CD4-positive, alpha-beta T cell treated with Interleukin-10 for 1 hour (primary cell): ENCODE measurements at places on chromosomes 3 and 15.

DNA sequence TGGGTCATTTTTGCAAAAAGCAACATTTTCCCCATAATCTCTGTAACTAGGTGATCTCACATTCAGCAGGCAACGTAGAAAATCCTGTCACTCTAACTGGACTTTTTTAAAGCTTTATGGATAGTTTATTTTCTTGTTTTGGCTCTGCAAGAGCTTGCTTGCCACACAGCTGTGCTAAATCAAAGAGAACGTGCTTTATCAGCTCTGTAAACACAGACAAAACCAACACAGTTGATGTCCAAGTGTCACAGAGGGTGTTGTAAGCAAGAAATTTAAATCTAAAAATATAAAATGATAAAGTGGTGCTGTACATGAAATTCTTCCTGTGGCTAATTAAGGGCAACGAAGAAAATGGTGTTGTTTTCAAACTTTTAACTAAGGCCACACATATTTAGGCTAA, 97.5 kb upstream of the STAC start:
- no peak for DNase-seq

- DNase-seq: no peak
These were observed 171.0 kb downstream of the CTNNB1 start for GRCh38 chr3:41370307-41370706.

DNA sequence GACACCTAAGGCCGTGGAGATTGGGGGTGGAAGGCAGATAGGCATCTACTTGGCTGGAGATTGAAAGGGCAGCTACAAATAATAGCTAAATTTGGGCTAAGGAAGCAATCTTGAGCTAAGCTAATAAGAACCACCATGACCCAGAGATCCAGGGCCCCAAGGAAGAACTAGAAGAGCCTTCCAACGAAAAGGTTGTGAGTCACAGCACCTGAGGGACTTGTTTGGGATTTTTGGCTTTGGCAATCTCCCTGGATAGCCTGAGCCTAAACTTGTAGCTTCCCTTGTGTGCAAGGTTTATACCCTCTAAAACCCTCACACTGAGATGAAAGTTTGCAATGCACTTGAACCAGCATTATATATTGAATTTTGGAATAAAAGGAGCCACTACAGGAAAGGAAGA, 364.0 kb upstream of the IL12A start:
- no peak for DNase-seq

- no peak for DNase-seq
These were observed 90.5 kb downstream of the MRPL46 start for GRCh38 chr15:88376574-88377174.
